Smooth muscle cell of the pulmonary artery (primary cell): ENCODE measurements at places on chromosomes 6 and 20. TPM values are rescaled to one million over a fixed set of nuclear protein-coding genes. Genes with fewer than 3 reads are reported as not detected.

The GMEB2 gene
- 11.6 and 12.7 TPM in 2 replicates for total RNA-seq

The MAFB gene
- 0.79 and 2.0 TPM in 2 replicates for total RNA-seq

The ZNF334 gene
- 0.83 and 3.9 TPM in 2 replicates for total RNA-seq

The PTP4A1 gene
- total RNA-seq, result 116 and 131 TPM in 2 replicates

The TRIM31 gene
- not detected in 2 replicates for total RNA-seq

The CHRNA4 gene
- not detected in 2 replicates for total RNA-seq

The CDSN gene
- not detected in 2 replicates for total RNA-seq

The PHACTR3 gene
- total RNA-seq, result not detected in 2 replicates

The COQ3 gene
- 2.5 and 3.3 TPM in 2 replicates for total RNA-seq

The CBLN4 gene
- not detected in 2 replicates for total RNA-seq
